ENCODE measurements at places on chromosomes 5 and 9.

DNA sequence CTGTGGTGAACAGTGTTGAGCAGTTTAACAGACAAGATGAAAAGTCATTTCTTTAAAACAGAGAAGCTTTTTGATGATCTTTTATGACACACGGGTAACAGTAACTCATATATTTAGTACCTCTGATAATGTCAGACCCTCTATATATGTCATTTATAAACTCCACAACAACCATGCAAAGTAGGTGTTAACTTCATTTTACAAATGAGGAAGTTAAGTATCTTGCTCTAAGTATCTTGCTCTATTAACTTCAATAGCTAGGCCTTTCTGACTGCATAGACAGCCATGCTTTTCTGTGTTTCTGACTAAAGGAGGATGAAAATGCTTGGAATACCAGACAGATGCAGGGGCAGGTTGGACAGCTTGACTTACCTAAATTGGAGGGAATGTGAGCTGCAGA, 1.8 kb downstream of the NUDT2 start:
- no peak for DNase-seq

DNA sequence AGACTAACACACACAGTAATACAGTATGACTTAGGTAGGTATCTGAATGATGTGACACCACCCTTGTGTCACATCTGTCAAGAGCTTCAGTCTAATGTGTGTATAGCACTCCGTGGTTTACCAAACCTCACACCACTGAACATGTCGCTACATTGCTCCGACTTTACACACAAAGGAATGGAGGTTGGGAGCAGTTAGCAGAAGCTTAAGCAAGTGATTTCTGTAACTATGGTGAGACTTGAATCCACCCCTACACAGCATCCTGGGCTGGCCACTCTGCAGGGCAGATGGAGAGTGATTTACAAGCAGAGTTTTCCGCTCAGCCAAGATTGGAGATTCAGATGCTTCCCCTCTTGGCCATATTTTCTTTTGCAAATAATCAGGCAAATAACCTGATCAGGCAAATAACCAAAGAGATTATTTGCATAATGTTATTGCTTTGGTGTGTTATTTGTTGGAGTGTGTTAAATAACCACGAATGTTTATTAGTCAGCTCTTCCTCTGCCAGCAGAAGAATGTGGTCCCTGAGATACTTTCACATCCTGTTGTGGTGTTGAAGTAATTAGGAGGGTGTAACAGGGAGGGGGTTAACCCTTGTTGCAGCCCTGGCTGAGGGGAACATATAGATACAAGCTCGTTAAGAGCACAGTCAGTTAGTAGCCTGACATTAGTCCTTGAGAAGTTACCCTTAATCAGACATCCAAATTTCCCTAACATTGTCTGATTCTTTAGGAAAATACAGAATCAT, 92.8 kb downstream of the SNX18 start:
- DNase-seq = peak; percentile 71

GRCh38 chr5:146675636-146676035, 159.6 kb upstream of the GPR151 start:
- no peak for DNase-seq

- peak; percentile 22 for DNase-seq
Observed at GRCh38 chr5:12023614-12024241, 119.5 kb upstream of the CTNND2 start.

- DNase-seq = peak; percentile 38
Observed at GRCh38 chr5:105684799-105685198, 1985.9 kb downstream of the EFNA5 start.

- DNase-seq = no peak
Observed at GRCh38 chr9:84799251-84799650, 129.7 kb downstream of the NTRK2 start.

DNA sequence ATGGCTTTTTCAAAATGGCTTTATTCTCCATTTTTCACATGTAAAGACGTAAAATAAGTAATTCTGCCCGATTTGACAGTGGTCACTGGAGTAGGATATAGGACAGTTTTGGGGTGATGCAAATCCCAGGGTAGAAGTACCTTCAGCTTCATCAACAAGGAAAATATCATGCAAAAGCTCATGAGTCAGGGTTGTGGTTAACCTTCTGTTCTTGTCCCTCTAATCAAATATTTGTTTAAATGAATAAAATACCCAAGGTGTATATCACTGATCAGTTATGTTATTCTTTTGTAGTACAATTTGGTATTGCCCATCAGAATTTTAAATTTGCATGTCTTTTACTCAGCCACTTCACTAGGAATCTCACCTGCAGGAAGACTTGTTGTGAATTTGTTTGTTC, 40.0 kb downstream of the FBXL7 start:
- no peak for DNase-seq

GRCh38 chr5:87876616-87877015, 392.0 kb downstream of the TMEM161B start:
- no peak for DNase-seq

GRCh38 chr5:38547257-38547656, 9.2 kb downstream of the LIFR start:
- peak; percentile 34 for DNase-seq

GRCh38 chr5:80761176-80761575, 106.4 kb upstream of the DHFR start:
- peak; percentile 26 for DNase-seq

- DNase-seq = peak; percentile 48
Observed at GRCh38 chr5:167783145-167783817, 508.2 kb upstream of the WWC1 start.

GRCh38 chr5:115947260-115947659, 15.0 kb upstream of the LVRN start:
- DNase-seq = peak; percentile 56

Data from fibroblast of skin of right biceps (primary cell).